ENCODE measurements at places on chromosomes 6 and 20. TPM values are rescaled to one million over a fixed set of nuclear protein-coding genes. Genes with fewer than 3 reads are reported as not detected.
A peak's percentile ranks its signal among the peaks of the same experiment; 100 is the strongest.

- no peak for ATAC-seq
These were observed 10.1 kb upstream of the GMEB2 start for GRCh38 chr20:63636752-63637628.

DNA sequence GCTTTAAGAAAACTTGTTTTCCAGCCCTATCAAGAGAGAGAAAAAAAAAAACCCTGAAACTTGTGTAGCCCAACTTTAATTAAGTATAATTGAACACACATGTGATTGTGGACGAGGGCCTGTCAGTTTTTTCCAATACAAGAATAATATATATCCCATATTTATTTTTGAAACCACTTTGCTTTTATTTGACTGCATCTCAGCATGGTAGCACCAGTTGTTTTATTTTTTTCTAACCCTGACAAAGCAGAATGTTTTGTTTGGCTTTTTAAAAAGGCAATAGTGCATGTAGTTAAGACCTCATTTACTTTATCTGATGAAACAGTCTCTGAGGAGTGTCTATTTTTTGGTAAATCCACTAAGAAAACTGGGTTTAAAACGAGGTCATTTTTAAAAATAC lies 257.7 kb downstream of the CDKAL1 start:
- no peak for ATAC-seq

DNA sequence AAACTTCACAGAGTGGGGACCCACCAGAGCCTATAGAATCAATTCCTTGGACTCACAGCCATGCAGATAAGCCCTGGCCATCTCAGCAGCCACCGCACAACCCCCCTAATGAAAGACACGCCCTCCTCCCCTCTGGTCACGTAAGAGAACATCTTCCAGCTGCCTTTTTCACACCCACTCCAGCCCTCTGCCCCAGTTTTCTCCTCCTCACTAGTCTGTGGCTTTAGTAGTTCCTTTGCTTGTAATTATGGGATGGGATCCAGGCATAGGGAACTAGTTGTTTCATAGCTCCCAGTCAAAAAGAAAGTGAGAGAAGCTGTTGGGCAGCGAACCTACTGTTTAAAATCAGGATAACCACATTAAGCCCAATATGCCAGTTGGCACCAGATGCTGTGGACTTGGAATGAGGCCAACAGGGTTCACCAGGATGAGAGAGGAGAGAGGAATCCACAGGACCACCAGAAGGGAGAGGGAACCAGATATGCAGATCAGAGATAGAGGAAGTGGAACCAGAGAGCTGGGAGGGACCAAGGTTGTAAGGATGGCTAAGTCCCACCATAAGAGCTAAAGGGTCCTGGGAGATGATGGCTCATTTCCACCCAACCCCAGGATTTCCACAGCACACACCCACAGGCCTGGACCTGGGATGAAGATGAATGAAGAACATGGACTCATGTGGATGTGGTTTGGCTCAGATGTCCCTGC lies 9.0 kb upstream of the BTN3A1 start:
- ATAC-seq = no peak

GRCh38 chr20:24492031-24492607 lies 22.7 kb downstream of the SYNDIG1 start:
- ATAC-seq = no peak

GRCh38 chr6:32132110-32132509 lies 2.0 kb upstream of the FKBPL start:
- peak; percentile 56 for ATAC-seq

Gene BPIFA1
- total RNA-seq = not detected

Gene LTA
- not detected for total RNA-seq

Gene TNF
- 0.24 TPM for total RNA-seq

Gene CTAGE9
- total RNA-seq = not detected
